ENCODE measurements at places on chromosomes 12 and 14.

GRCh38 chr12:93860668-93861373, 183.6 kb downstream of the CRADD start:
- DNase-seq = no peak

GRCh38 chr12:2265461-2266167, 212.8 kb downstream of the CACNA1C start:
- DNase-seq = no peak

GRCh38 chr12:127162902-127163301, 1104.1 kb upstream of the TMEM132C start:
- peak; percentile 5 for DNase-seq

- DNase-seq = no peak
Measured at GRCh38 chr14:76918782-76919394, 92.7 kb downstream of the LRRC74A start.

DNA sequence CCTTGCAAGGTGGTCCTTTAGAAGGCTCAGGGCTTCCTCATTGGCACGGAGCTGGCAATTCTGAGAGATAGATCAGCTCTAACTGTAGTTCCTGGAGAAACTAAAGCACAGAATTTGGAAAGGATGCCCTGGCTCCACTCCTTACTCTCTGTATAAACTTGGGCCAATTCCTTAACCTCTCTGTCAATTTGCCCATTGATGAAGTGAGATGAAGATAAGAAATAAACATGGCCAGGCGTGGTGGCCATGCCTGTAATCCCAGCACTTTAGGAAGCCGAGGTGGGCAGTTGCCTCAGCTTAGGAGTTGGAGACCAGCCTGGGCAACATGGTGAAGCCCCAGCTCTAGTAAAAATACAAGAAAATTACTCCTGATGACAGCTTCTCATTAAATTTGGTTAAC, 34.0 kb upstream of the COX6A1 start:
- DNase-seq = no peak

- DNase-seq = no peak
Measured at GRCh38 chr14:64944041-64944440, 1.5 kb upstream of the GPX2 start.

DNA sequence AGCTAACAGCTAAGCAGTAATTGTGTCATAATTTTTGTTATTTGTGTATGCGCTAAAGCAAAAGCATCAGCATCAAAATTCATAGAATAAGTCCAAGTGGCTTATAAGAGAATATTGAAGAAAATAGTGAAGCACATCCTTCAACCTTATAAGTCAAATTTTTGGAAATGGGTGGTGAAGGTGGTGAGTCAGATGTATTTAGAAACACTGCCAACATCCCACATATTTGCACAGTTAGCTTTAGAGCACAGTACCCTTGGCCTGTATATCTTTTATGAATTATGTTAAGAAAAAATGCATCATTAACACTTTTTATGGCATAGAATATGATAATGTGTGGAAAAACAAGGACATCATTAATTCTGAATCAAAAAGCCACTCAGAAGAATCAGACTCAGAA, 8.0 kb downstream of the SYT10 start:
- DNase-seq = no peak

All from stimulated activated CD4-positive, alpha-beta T cell treated with anti-CD3 and anti-CD28 coated beads, Interleukin-15, amount 100 ng/mL, for 1 hour (primary cell).